ENCODE measurements at places on chromosomes 3 and 15.
A peak's percentile ranks its signal among the peaks of the same experiment; 100 is the strongest.

DNA sequence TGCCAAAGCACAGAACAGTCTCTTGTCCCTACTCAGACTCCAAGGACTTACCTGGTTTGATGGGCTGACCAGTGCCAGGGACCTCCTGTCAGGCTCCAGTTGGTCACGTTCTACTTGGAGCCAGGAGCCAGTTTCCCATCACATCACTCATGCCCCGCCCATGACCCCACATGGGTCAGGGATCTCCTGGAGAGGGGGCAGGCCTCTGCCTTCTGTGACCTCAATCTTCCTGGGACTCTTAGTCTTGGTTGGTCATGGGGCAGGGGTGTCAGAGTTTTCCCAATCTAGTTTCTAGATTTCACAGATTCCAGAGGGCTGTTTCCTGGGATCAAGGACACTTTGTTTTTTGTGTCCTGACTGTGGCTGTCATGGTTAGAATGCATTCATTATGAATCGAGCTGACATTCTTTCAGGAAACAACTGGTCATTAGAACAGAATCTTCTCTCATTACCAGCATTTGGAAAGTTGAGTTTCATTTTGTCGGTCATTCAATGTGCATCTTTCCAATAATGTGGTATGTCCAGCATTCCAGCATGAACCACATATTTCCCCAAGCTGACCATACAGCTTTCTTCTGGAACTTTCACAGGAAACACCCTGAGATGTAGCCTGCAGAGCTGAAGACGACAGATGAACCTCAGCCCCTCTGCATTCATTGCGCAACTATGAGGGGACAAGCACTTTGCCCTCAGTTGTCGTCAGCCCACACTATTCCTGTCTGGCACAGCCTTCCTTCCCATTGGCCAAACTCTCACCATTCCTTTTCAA lies 19.8 kb downstream of the CYP19A1 start:
- DNase-seq = peak; percentile 72

DNA sequence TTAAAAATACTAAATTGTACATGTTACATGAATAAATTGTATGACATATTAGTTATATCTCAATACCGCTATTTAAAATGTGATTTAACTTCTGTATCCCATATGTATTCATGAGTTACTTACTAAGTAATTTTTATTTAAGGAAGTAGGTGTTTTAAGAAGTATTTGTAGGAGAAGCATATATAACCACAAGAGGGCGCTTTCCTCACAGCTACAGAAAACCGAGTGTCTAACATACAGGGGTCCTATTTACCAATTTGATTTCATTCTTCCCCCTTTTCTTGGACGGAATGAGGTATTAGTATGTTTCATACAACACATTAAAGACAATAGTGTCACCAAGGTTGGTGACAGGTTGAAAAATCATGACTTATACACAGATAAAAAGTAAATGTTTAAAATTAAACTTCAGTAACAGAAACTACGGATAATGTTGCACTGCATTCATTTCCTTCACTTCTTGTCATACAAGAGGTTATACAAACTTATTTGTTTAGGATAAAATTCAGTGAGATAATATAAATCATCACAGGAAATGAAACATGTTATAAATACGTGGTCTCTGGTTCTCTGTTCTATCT lies 253.6 kb downstream of the MAGI1 start:
- peak; percentile 51 for DNase-seq

- DNase-seq = no peak
Measured at GRCh38 chr3:101512396-101512645, 691 bp downstream of the SENP7 start.

DNA sequence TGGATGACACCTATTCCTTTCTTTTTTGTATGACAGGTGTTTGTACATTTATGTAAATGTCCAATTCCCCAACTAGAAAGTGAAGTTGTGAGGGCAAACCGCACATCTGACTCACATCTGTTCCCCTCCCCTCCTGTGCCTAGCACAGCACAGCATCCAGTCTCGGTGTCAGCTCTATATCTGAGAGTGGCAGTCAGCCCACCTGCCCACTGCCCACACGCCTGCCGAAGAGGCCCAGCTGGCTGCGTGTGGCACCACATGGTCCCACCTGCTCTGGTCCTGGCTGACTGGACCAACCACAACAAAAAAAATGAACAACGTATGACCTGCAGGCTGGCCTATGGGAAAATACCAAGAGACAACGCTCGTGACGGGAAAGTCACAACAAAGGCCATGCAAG lies 62.8 kb downstream of the XXYLT1 start:
- DNase-seq = no peak

Data from fibroblast of gingiva (primary cell).